ENCODE measurements at places on chromosomes 13 and 19.

- H3K27ac ChIP-seq = no peak overlapping the region
- peaks cover 6% of the 10 kb centered on the region for H3K27me3 ChIP-seq
- H3K36me3 ChIP-seq = no peaks in the 10 kb centered on the region
- no peak for DNase-seq
- H3K4me3 ChIP-seq = no peak overlapping the region
Observed at GRCh38 chr19:3006075-3006767, 22.9 kb downstream of the TLE2 start.

- DNase-seq = peak; percentile 87
- peak overlapping the region; percentile 96 for H3K4me3 ChIP-seq
- peak overlapping the region; percentile 93 for H3K27ac ChIP-seq
- H3K4me1 ChIP-seq = peaks cover 4% of the 10 kb centered on the region
Observed at GRCh38 chr19:34134190-34135053, 37.9 kb upstream of the LSM14A start.

DNA sequence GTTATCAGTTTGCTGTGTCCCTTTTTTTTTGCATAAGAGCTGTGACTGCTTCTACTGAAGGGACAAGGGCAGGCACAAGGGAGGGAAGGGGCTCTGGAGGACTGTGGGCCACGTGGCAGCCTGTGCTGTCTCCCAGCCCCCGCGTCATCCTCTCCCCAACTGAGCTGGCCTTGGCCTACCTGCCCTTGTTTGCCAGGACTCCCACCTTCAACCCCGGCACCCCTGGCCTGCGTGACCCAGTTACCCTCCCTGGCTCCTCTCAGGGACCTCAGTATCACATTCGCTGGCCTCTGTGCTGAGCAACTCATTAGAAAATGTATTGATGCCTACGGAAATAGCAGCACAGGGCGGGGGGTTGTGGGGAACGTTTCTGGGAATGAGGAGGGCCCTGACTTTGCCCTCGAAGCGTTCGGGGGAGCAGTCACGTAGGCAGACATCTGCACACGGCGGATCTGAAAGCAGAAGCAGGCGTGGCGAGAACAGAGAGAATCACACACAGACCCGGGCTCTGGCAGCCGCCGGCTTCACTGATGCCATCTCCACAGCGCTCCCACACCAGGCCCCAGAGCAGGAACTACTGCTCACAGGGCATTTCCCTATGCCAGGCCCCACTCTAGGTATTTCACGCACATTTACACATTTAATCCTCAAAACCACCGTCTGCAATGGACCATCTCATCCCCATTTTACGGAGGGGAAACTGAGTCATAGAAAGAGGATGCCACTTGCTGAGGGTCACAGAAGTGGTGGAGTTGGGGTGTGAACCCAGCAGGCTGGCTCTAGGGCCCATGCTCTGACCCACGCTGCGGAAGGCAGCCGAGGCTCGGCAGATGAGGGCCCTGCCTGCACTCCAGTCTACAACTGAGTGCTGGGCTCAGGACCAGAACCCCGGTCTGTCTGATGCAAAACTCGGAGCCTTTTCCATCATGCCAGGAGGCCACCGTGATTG lies 5.7 kb upstream of the ATF5 start:
- no peaks in the 10 kb centered on the region for H3K27me3 ChIP-seq
- H3K27ac ChIP-seq = peak overlapping the region; percentile 79
- H3K36me3 ChIP-seq = peaks cover 15% of the 10 kb centered on the region
- peaks cover 34% of the 10 kb centered on the region for H3K4me1 ChIP-seq
- DNase-seq = peak; percentile 20

DNA sequence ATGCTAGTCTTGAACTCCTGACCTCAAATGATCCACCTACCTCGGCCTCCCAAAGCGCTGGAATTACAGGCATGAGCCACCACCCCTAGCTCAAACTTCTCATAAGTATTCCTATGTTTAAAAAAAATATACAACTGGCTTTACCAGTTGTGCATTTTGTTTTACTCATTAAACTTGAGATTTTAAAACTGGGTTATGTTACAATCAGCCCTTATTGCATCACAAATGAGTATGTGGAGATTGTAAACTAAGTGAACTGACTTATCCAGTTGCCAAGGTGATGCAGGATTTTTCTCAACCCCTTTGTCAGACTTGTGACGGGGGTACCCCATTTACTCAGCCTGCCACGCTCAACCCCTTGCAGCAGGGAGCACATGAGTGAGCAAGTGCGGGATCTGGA lies 14.4 kb upstream of the GTF2F2 start:
- no peaks in the 10 kb centered on the region for H3K36me3 ChIP-seq
- peaks cover 8% of the 10 kb centered on the region for H3K4me1 ChIP-seq
- no peak overlapping the region for H3K4me3 ChIP-seq
- DNase-seq = no peak

DNA sequence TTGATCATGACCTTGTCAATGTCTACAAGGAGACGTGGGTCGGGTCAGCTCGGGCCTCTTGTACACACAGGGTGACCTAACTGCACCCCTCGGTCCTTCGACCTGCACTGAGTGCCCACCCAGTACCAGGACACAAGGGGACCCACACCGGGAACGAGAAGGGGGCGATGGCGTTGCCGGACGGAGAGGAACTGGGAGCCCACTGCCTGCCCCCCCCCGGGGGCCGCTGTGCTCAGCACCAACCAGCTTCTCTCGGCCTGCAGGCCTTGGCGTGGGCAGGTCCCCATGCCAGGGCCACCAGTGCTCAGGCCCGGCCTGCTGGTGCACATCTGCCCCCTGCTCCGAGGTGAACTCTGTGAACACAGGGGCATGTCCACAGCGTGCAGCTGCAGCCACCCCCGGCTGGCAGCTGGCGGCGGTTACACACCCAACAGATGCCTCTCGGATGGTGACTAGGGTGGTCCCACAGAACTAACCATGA lies 14.1 kb downstream of the CFD start:
- peaks cover 9% of the 10 kb centered on the region for H3K36me3 ChIP-seq
- no peak overlapping the region for H3K4me3 ChIP-seq
- H3K4me1 ChIP-seq = peaks cover 17% of the 10 kb centered on the region
- no peak for DNase-seq
- no peaks in the 10 kb centered on the region for H3K27me3 ChIP-seq

GRCh38 chr19:1453525-1454364 lies 3.8 kb downstream of the APC2 start:
- H3K36me3 ChIP-seq = peaks cover 4% of the 10 kb centered on the region
- H3K27me3 ChIP-seq = peaks cover 29% of the 10 kb centered on the region
- no peak overlapping the region for H3K27ac ChIP-seq
- peaks cover 25% of the 10 kb centered on the region for H3K4me1 ChIP-seq

DNA sequence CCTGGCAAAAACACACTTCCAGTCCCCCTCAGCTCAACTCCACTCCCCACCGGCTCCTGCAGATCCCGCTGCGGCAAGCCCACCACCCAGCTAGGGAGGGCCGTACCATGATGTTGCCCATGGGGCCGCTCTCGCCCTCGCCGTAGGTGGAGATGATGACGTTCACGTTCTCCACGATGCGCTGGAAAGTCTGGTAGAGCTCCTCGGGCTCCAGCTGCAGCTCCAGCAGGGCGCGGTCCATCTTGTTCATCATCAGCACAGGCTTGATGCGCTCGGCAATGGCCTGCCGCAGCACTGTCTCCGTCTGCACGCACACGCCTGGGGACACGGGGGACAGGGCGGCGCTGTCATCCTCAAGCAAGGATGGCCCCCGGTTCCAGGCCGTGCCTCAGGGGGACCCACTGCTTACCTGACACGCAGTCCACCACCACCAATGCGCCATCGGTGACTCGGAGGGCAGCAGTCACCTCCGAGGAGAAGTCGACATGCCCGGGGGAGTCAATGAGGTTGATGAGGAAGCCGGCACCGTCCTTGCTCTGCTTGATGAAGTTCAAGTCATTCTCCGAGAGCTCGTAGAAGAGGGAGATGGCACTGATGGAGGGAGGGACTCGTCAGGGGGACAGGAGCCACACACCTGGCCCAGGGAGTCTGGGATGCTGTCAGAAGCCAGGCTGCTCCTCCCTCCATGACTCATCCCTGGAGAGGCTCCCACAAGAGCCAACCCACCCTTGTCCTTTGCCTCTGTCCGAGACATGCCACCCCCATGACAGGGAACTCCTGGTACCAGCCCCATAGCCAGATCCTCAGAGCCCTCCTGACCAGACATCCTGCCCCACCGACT lies 2.3 kb downstream of the EEF2 start:
- H3K4me3 ChIP-seq = peak overlapping the region; percentile 96
- DNase-seq = no peak
- peaks cover 32% of the 10 kb centered on the region for H3K36me3 ChIP-seq
- H3K27ac ChIP-seq = peak overlapping the region; percentile 96

DNA sequence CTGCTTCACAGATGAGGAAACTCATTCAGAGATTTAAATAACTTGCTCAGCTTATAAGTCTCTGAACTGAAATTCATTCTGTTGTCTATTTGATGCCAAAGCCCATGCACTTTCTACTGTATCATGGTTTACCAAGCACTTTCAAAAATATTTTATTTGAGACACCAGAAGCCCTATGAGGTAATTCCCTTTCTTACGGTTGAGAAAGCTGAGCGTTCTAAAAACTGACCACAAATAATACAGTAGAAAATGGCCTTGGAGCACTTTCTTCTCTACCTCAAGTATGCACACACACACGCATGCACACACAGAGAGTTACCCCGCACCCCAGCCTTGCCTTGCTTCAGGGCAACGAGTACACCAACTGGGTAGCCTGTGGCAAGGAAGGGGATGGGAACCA lies 228.5 kb downstream of the RFC3 start:
- no peak for DNase-seq
- H3K27ac ChIP-seq = no peak overlapping the region

GRCh38 chr19:4636151-4636717 lies 3.1 kb upstream of the TNFAIP8L1 start:
- DNase-seq = peak; percentile 76
- H3K4me1 ChIP-seq = peaks cover 17% of the 10 kb centered on the region
- H3K27ac ChIP-seq = no peak overlapping the region
- H3K36me3 ChIP-seq = no peaks in the 10 kb centered on the region
- H3K4me3 ChIP-seq = peak overlapping the region; percentile 68
- H3K27me3 ChIP-seq = peaks cover 3% of the 10 kb centered on the region
